Mesangial cell (primary cell): ENCODE measurements at places on chromosomes 5 and 9. TPM values are rescaled to one million over a fixed set of nuclear protein-coding genes. Genes with fewer than 3 reads are reported as not detected.

Gene SLC27A6
- under 0.01 and 0.63 TPM in 2 replicates for total RNA-seq

Gene TESK1
- 20.7 and 29.7 TPM in 2 replicates for total RNA-seq

Gene CER1
- not detected in 2 replicates for total RNA-seq

Gene GBGT1
- 5.3 and 6.5 TPM in 2 replicates for total RNA-seq

Gene C9orf153
- total RNA-seq, result 0.16 TPM in 1 of 2 replicates, not detected in the other

Gene FAM170A
- total RNA-seq, result not detected in 2 replicates

Gene ARHGEF28
- 32.4 and 59.5 TPM in 2 replicates for total RNA-seq

Gene PLAC8L1
- not detected in 2 replicates for total RNA-seq

Gene CCDC192
- not detected in 2 replicates for total RNA-seq

Gene HK3
- not detected in 2 replicates for total RNA-seq
